Activated naive CD4-positive, alpha-beta T cell treated with anti-CD3 and anti-CD28 coated beads, Interleukin-2, amount 10 ng/mL, durations not matched to agents 7 days and 5 days (primary cell): ENCODE measurements at places on chromosomes 5 and 9.

GRCh38 chr5:168132241-168132641, 159.2 kb upstream of the WWC1 start:
- DNase-seq, result no peak

GRCh38 chr5:2536632-2537377, 214.7 kb downstream of the IRX2 start:
- DNase-seq, result no peak

DNA sequence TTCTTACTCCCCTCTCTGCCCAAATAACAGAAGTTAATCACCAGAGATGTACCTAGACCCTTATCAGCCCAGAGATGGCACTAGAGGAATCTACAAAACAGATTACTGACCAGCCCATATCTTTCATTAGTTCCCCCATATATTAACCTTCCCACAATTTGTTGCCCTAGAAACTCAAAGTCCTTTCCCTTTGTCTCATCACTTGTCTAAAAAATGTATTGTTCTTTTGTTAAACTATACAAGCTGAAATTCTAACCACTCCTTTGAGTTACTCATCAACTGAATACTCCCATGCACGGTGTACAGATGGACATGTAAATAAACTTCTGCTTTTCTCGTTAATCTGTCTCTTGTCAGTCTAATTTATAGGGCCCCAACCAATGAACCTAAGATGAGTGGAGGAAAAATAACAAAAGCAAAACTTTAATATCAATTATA, 130.9 kb downstream of the CCDC192 start:
- no peak for DNase-seq

DNA sequence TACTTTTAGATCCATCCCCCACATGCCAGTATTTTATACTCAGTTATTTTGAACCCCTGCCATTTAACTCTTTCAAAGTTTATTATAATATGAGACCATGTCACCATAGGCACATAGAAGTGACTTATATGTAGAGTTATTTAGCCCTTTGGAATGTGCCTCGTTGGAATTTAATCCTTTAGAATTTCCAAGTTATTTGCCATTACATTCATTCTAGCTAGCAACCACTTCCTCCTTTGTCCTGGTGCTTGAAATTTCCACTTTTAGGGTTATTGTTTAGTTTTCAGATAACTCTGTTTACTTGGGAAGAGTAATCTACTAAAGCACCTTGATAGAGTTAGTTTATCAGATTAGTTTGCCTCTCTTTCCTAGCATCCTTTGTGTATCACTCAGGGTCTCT, 82.8 kb upstream of the TLE1 start:
- no peak for DNase-seq

GRCh38 chr5:10400831-10401230, 40.8 kb upstream of the ROPN1L start:
- no peak for DNase-seq

- DNase-seq, result no peak
Measured at GRCh38 chr5:31972558-31972957, 201.6 kb downstream of the GOLPH3 start.

- DNase-seq, result peak; percentile 54
Measured at GRCh38 chr5:52787600-52788504, at the start of the genes ITGA1 and PELO. Gene ITGA1, plus strand, starts transcription at chr5:52787916. Its CDS starts 438 bp downstream, at chr5:52788354. Gene PELO, plus strand, starts transcription at chr5:52787916. Its CDS starts 12,479 bp downstream, at chr5:52800395.

DNA sequence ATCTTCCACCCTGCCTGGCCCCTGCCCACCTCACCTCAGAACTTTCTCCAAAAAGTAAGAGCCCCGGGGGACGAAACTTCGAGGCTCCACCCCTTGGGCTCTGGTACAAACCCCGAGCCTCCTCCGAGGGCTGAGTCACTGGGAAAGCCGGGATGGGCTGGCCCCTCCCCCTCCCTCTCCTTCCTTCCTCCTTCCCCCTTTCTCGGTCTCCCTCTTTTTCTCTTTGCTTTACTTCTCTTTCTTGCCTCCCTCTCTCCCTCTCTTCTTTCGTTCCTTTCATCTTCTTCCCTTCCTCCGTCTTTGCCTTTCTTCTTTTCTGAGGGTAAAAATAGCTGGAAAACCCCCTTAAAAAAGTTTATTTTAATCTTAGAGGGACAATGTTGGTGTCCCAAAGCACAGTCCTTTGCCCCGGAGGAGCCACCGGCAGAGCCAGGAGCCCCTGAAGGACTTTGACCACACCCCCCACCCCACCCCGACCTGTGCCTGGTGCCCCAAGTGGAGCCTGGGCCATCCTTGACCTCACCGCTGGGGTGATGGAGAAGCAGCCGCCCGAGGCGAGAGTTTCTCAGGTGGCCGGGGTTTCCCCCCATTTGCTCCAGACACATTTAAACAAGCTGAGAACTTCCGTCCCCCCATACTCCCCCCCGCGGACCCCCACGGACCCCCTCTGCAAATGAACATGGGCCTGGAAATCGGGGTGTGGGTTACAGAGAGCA, 5.7 kb upstream of the NOTCH1 start:
- DNase-seq, result no peak

DNA sequence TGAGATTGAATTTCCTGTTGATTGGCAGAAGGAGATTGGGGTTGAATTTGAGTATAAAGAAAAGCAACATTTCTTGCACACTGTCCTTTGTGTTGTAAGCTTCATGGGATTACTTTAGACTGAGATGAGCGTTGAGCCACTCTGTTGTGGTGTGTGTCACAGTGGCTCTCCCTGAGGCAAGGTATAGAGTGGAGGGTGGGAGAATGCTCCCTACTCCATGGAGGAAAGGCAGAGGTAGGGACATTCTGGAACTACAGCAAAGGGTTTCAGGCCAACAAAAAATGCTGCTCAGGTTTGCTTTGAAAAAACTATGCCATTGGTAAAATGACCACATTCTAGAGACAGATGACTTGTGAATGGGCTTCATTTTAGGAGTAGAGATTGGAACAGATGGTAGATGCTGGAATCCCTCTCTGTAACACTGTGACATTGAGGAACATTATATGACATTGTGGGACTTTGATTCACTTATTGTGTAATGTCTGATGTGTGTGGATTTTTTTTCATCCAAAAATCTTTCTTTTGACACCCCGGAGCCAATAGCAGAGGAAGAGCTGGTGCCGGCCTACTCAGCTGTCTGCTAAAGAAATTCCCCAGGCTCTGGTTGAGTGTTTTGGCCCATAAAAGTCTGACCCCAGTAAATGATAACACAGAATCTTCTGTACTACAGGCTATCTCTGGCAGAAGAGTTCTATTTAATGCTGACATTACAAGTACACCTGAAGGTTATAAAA, 6.2 kb upstream of the CEP120 start:
- DNase-seq, result no peak

GRCh38 chr5:72847989-72848473, 31.6 kb downstream of the TNPO1 start:
- DNase-seq, result peak; percentile 89

DNA sequence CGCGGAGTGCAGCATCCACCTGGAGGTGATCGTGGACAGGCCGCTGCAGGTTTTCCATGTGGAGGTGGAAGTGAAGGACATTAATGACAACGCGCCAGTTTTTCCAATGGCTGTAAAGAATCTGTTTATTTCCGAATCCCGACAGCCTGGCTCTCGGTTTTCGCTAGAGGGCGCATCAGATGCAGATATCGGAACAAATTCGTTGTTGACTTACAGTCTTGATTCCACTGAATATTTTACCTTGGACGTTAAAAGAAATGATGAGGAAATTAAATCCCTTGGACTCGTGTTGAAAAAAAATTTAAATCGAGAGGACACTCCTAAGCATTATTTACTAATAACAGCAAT, 611 bp downstream of the PCDHA3 start:
- DNase-seq, result no peak

- no peak for DNase-seq
Measured at GRCh38 chr9:36150574-36151315, 14.2 kb downstream of the GLIPR2 start.

- no peak for DNase-seq
Measured at GRCh38 chr5:54756796-54757402, 228.5 kb downstream of the ESM1 start.

GRCh38 chr5:75651575-75652238, 40.5 kb downstream of the ANKDD1B start:
- DNase-seq, result no peak

DNA sequence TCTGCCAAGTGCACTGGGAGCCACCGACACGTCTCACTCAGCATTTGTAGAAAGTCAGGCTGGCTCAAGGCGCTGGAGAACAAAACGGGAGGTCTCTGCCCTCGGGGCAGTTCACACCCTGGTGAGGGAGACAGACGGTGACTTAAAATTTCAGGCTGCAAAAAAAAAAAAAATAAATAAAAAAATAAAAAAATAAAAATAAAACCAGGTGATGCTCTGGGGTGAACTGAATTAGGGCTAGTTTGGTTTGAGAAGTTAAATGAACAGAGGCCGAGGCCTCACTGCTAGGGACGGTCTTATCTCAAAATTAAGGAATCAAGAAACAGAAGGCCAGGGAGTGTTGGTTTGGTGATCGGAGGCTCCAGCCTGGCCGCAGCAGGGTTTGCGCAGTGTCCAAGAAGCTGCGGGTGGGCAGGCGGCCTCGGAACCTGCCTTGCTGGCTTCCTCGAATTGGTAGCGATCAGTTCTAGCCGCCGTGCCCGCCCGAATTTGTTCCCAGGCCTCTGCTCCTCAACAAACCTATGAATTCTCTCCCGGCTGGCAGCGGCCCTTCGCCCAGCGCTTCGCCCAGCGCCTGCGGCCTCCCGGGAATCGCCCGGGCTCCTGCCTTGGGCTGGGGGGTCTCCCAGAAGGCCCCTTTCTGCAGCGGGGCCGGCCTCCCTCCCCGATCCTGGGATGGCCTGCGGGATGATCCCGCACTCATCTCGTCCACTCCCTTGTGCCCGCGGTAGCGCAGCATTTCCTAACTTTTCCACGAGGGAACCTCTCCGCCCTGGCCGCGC, 1.5 kb downstream of the NKX2-5 start:
- DNase-seq, result no peak

GRCh38 chr9:134757216-134757975, 115.8 kb downstream of the COL5A1 start:
- no peak for DNase-seq

GRCh38 chr5:113760486-113760885, 247.0 kb downstream of the YTHDC2 start:
- DNase-seq, result no peak

DNA sequence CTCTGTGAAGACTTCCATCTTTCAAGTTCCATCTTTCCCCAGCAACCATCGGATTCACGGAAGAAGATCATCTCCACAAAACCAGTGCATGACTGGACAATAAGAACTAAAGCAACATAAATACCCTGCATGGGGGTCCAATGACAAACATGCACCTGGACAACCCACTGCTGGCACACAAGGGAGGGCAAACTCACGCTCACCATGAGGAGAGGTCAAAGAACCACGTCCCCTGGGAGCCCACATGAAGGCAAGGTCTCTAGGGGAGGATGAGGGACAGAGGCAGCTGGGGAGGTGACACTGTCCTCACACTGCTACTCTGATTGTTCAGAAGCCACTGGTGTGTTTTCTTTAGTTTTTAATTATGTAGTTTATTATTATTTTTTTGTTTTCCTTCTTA, 190.8 kb downstream of the MED10 start:
- DNase-seq, result no peak

DNA sequence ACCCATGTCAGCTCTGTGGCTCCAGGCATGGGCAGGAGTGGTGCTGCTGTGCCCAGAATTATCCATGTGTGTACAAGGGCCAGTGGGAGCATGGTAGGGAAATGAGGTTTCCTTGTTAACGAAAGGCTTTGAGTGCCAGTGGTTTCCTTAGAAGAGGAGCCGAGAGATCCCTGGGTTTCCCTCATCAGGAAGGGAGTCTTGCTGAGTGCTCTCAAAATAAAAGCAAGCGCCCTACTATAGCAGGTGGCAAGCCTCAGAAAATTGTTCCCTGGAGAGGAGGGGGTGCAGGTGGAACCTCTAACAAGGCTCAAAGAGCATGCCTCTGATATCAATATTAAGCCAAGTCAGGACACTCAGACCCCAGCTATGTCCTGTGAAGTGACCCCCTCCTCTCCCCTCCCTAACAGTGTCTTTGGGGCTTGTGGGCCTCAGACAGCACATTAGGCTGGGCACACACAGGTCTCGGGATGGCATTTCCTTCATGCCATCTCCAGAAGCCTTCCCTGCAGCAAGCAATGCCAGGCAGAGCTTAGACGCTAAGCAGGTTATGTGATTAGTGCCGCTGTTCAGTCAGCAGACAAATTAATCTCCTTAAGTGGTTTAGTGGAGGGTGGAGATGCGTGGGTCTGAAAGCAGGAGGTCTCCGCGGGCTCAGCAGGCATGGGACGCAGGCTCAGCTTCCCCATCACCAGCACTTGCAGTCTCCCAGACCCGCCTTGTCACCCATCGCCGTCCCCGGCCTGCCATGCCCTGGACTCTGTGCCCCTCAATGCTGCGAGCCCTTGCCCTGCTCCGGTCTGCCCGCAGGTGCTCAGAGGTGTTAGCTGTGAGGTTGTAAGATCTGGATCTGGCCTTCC, 60.0 kb upstream of the RARS1 start:
- no peak for DNase-seq

GRCh38 chr5:170443624-170444023, 54.5 kb upstream of the KCNMB1 start:
- no peak for DNase-seq

GRCh38 chr9:129282272-129282671, 104.2 kb upstream of the IER5L start:
- no peak for DNase-seq

DNA sequence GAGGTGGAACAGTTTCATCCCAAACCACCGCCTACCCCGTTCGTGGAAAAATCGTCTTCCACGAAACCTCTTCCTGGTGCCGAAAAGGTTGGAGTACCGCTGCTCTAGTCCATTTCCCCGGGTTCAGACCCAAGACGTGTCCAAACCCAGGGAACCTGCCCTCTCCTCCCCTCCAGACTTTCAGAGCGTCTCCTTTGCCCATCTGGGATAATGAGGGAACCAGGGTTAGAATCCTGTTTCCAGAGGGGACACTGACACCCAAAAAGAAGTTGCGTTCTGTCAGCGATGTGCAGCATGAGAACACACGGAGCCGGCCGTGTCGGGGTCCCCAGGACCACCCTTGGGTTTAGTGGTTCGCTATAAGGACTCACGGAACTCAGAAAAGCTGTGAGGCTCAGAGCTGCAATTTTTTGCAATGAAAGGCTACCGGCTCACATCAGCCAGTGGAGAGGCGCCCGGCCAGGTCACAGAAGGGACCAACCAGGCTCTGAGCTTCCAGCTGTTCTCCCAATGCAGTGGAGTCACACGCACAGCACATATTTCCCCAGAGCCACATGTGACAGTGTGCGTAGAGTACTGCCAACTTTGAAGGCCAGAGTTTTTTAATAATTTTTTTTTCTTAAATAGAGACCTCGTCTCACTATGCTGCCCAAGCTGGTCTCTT, 19.4 kb downstream of the LAMC3 start:
- no peak for DNase-seq

GRCh38 chr5:1180841-1181271, 20.5 kb upstream of the SLC6A19 start:
- no peak for DNase-seq

DNA sequence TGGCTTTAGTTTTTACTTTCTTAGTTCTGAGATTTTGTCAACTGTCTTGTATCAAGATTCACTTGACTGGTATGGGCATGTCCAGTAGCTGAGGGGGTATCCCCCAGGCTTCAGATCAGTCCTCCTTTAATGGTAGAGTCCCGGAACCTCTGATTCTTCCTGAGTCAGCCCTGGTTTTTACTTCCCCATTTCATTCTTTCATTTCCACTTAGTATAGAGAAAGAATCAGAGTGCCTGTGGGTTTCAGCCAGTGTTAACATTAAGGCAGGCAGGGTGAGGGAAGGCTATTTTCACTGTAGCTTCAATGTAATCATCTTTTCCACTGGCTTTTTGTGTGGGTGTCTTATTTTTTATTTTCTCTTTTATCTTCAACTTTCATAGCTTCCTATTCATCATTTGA, 8.3 kb upstream of the COMMD10 start:
- DNase-seq, result no peak
